T-helper 9 cell (primary cell): ENCODE measurements at places on chromosomes 7 and 10.

GRCh38 chr7:29234438-29234837 lies 39.9 kb downstream of the CHN2 start:
- DNase-seq = no peak

GRCh38 chr7:130956417-130957136 lies 222.6 kb upstream of the KLF14 start:
- DNase-seq = no peak

DNA sequence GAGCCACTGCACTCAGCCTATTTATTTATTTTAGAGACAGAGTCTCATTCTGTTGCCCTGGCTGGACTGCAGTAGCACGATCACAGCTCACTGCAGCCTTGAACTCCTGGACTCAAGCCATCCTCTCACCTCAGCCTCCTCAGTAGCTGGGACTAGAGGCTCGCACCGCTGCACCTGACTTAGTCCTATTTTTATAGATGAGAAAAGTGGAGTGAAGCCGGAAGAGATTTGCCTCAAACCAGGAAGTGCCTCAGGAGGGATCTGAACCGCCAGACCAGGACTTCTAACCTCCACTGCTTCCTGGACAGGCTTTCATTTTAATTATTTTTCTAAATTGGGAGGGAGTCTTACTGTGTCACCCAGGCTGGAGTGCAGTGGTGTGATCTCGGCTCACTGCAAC lies 17.5 kb upstream of the CLIP2 start:
- DNase-seq = no peak

DNA sequence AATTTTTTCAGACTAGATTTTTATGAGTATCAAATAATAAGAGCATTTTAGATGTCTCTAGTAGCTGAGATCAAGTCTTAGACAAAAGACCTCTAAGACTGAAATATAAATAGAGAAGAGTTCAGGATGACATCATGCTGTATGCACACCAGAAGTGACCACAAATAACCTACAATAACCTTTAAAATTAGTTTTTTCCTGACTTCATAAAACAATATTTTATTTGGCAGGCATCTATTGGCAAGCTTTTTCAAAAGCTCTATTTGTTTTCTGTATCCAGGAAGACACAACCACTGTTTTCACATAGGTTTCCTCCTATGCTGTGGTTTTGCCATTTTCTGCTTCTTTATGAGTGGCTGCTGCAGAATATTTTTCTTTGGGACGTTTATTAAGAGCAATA lies 359.1 kb downstream of the CRPPA start:
- no peak for DNase-seq

DNA sequence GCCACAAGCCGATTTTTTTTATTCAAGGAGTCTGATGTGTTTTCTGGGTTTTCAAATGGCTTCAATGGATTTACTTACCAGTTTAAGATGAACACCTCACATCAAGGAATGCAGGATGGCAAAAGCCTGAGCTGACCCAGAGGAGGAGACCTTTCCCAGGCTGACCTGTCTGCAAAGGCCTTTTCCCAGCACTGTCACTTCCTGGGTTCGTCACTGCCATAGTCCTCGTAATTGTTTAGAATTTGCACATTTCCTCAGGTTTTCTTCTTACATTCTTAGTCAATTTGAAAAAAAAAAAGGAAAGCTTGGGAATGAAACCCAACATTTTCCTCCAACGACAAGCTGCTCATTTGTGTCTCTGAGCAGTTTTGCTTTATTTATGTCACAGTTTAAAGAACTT lies 42.0 kb downstream of the PTER start:
- no peak for DNase-seq

- DNase-seq = no peak
Measured at GRCh38 chr7:53119514-53119941, 84.1 kb downstream of the POM121L12 start.

GRCh38 chr10:21985541-21985940 lies 18.0 kb downstream of the DNAJC1 start:
- DNase-seq = no peak

GRCh38 chr10:128871671-128872231 lies 595.3 kb upstream of the MGMT start:
- no peak for DNase-seq

- DNase-seq = no peak
Measured at GRCh38 chr7:110317541-110318265, 773.2 kb upstream of the LRRN3 start.

- DNase-seq = no peak
Measured at GRCh38 chr7:127809261-127809702, 157.3 kb downstream of the SND1 start.

- DNase-seq = no peak
Measured at GRCh38 chr7:73810998-73811360, 19.8 kb upstream of the CLDN4 start.

GRCh38 chr7:22622116-22622785 lies 104.7 kb upstream of the IL6 start:
- no peak for DNase-seq

DNA sequence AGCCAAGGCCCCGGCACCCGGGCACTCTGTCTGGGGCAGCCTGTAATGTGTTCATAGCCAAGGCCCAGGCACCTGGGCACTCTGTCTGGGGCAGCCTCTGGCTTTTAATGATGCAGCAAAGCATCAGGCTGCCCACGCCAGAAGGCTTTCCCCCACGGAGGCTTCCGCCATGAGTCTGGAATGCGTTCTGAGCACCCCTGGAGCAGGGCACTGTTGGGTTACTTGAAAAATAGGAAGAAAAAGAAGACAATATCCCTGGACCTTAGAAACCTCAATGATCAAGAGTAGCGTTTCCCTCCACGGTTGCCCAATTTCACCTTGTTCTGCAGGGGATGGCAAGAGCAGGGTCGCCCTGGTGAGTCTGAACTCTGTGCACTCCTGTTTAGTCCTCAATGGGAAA lies 565.0 kb downstream of the PTPRN2 start:
- DNase-seq = no peak

GRCh38 chr7:86653919-86654659 lies 10.4 kb downstream of the GRM3 start:
- no peak for DNase-seq

DNA sequence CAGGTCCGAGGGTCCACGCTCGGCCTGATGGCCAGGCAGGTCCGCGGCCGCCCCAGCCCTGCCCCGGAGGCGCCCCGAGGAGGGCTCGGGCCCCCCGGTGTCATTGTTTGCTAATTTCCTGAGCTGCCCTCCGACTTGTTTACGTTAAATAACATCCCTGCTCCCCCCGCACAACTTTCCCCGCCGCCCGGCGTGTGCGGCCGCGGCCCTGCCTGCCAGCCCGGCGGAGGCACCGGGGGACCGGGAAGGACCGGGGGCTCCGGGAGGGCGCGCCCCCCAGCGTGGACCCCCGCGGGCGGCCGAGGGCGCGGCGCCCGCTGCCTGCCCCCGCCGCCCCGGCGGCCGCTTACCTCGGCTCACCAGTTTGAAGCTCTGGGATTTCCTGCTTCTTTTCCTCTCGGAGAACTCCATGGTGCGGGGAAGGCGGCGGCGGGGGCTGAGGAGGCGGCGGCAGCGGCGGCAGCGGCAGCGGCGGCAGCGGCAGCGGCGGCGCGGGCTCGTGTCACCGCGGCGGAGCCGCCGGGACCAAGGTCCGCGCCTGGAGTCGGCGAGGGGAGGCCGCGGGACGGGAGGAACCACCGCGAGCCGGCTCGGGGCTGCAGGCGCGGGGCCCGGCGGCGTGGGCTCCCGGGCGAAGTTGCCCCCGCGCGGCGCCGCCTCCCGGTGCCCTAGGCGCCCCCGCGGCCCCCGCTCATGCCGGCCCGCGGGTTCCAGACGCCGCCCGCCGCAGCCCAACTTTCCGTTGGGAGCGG lies 515 bp downstream of the BEND7 start:
- no peak for DNase-seq

GRCh38 chr10:131474416-131474815 lies 162.9 kb upstream of the TCERG1L start:
- DNase-seq = no peak

- DNase-seq = no peak
Measured at GRCh38 chr7:49772916-49773217, 571 bp upstream of the VWC2 start.

- DNase-seq = no peak
Measured at GRCh38 chr7:96414931-96415292, 93.0 kb upstream of the SLC25A13 start.

DNA sequence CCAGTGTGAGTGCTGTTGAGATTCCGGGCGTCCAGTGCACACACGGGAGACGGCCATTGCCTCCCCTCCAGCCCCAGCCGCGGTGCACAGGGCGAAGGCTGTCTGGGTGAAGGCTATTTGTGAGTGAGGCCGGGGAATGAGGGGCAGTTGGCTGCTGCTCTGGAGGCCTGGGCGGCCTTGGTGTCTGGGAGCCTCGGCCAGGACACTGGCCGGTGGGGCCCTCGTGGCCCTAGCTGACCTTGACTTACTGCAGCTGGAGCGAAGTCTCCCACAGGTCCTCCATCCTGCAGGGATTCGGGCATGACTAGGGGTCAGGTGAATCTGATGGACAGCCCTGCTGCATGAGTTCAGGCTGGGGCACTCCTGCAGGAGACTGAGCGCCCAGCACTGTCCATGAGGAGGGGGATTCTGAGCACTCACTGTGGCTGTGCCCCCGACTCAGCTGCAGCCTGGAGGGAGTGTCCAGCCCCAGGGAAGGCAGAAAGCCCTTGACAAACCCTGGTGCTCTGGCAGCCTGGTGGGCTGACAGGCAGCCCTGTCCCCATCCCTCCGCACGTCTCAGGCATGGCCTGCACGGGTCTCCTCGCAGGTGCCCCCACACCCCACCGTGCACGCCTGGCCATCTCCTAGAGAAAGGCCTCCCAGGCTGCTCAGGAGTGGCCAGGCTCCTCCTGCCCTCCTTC lies 52.7 kb upstream of the FAM20C start:
- DNase-seq = no peak

DNA sequence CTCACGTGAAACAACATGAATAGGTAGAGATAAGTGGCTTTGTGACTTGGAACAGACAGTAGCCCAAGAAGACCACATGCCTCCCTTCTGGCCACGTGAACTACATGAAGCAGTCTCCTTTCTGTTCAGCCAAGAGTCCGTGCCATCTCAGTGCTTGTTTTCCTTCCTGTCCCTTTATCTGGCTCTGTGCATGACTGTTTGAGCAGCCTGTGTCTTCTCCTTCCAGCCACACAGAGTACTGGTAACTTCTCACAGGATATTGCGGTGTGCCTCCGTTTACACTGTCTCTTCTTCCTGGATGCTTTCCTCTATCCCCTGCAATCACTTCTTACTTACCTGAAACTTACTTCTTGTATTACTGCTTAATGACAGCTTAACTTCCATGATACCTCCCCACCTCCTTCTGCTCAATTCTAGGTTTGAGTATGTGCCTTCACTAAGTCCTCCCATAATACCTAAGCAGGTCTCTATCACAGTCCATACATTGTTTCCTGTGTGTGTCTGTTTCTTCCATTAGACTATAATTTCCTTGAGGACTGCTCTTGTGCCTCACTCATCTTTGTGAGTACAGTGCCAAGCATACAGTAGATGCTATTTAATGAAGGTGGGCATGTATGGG lies 748.7 kb downstream of the AUTS2 start:
- DNase-seq = no peak

DNA sequence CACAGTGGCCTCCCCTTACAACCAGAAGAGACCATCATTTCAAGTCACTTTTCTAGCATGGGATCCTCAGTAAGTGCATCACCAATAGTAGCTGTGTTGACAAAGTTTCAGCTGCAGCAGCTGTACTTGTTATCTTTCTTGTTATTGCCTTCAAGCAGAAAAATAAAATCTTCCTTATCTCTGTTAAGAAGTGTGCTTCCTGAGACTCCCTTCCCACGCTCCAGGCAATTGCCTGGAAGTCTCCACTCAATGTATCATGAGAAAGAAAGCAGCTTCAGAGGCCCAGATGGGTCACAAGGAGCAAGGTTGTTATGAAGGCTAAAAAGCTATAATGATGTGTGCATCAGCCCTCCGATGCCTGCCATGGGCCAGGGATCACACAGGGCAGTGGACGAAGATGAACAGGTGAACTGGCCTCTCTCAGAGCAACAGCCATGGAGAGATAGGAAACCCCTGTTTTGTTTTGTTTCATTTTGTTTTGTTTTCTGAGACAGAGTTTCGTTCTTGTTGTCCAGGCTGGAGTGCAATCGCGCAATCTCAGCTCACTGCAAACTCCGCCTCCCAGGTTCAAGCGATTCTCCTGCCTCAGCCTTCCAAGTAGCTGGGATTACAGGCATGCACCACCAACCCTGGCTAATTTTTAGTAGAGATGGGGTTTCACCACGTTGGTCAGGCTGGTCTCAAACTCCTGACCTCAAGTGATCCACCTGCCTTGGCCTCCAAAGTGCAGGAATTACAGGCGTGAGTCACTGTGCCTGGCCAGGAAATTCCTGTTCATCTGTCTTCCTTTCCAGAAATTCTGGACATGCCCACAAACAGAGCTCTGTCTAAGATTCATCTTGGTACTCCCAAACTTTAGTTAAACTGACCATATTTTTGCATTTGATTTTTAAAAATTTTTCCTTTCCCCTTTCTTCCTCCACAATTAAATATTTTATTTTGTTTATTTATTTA lies 340.5 kb downstream of the TNS3 start:
- DNase-seq = no peak

DNA sequence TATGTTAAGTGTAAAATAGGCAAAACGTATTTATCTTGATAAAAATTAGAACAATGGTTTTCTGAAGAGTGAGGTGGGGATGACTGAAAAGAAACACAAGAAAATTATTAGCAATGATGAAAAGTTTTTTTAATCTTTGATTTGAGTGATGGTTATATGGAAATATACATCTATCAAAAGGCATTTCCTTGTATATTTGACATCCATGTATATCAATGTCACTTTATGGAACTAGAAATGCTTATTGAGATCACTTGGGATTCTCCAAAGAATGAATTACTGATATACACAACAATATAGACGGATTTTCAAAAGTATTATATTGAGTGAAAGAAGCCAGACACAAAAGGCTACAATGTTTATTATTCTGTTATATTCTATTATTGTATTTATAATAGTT lies 1042.0 kb upstream of the POT1 start:
- no peak for DNase-seq

GRCh38 chr7:70494225-70495032 lies 637.5 kb upstream of the GALNT17 start:
- DNase-seq = no peak

GRCh38 chr7:64802699-64803098 lies 8.5 kb downstream of the ZNF138 start:
- no peak for DNase-seq

- no peak for DNase-seq
Measured at GRCh38 chr10:131132681-131133080, 178.8 kb downstream of the TCERG1L start.

- DNase-seq = no peak
Measured at GRCh38 chr10:7046615-7047014, 364.2 kb downstream of the SFMBT2 start.

- DNase-seq = no peak
Measured at GRCh38 chr7:100107125-100107737, 5.8 kb downstream of the AP4M1 start.

DNA sequence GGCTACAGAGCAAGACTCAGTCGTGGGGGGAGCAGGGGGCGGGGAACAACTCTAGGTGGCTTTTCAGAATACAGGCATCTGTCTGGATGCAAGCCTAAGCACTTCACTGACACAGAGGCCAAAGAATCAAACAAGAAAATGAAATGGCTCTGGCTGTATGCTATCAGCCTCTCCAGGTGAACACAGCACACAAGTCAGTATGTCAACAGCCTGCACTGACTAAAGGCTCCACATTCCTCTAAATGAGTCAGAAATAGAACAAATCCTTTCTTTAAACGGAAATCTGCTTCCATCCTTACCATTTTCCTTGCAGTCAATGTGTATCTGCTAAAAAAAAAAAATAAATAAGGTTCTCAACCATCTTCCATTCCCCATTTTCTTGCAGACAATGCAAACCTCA lies 88.3 kb downstream of the ARMH3 start:
- DNase-seq = no peak

GRCh38 chr10:84660450-84661159 lies 332.2 kb downstream of the CCSER2 start:
- no peak for DNase-seq

- no peak for DNase-seq
Measured at GRCh38 chr10:35892526-35892925, 250.4 kb upstream of the FZD8 start.
